ENCODE measurements at places on chromosomes 2 and 18.

- DNase-seq: no peak
These were observed 421.0 kb downstream of the LRATD1 start for GRCh38 chr2:15053542-15053941.

DNA sequence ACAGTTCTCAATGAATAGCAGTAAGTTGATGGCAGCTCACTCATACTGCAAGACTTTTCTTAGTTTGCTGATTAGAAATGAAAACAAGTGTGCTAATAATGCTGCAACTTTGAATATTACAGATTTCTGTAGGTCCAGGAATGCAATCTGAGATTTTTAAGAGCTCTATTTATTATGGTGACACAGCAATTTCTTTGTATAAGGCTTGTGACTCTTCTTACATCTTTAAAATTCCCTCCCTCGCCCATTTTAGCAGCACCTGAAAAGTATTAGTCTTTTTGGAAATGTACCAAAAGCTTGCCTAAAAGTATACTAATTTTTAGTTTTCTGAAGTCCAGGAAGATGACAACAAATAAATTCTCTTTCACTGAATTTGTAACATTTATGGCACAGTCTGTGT is 4.4 kb upstream of the HTR2B start:
- DNase-seq: no peak

GRCh38 chr18:78006774-78007260 is 757.2 kb downstream of the GALR1 start:
- no peak for DNase-seq

- no peak for DNase-seq
These were observed 266.0 kb downstream of the SH3BP4 start for GRCh38 chr2:235217846-235218245.

GRCh38 chr2:5250482-5250881 is 441.7 kb upstream of the SOX11 start:
- DNase-seq: no peak

- DNase-seq: no peak
These were observed 41.5 kb downstream of the SUCLG1 start for GRCh38 chr2:84417453-84418145.

GRCh38 chr2:46116553-46116991 is 180.6 kb upstream of the EPAS1 start:
- no peak for DNase-seq

- DNase-seq: no peak
These were observed 84.5 kb downstream of the PTRHD1 start for GRCh38 chr2:24708537-24709152.

DNA sequence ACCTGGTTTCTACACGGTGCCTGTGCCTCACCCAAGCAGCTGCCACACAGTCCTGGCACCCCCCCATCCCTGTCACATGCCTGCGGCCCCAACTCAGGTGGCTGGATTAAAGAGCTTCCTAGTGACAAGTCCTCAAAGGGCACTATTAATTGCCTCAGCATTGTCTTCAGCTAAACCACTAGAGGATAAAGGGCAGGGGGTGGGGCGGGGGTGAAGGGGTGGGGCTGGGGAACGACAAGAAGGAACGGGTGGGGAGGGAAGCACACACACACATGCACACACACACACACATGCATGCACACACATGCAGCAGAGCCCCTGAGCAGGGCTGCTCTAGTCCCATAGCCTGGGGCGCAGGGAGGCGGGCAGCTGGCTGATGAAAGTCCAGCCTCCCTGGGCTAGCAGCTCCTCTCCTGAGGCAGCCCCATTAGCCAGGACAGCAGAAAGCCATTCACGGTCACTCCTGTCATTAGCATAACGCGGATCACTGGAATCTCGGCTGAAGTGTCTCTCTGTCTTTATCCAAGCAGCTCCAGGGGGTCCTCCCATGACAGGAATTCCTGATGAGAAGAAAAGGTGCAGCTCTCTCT is 7.4 kb upstream of the TEX261 start:
- DNase-seq: no peak

- DNase-seq: no peak
These were observed 111.7 kb downstream of the PTPRM start for GRCh38 chr18:7678801-7679200.

DNA sequence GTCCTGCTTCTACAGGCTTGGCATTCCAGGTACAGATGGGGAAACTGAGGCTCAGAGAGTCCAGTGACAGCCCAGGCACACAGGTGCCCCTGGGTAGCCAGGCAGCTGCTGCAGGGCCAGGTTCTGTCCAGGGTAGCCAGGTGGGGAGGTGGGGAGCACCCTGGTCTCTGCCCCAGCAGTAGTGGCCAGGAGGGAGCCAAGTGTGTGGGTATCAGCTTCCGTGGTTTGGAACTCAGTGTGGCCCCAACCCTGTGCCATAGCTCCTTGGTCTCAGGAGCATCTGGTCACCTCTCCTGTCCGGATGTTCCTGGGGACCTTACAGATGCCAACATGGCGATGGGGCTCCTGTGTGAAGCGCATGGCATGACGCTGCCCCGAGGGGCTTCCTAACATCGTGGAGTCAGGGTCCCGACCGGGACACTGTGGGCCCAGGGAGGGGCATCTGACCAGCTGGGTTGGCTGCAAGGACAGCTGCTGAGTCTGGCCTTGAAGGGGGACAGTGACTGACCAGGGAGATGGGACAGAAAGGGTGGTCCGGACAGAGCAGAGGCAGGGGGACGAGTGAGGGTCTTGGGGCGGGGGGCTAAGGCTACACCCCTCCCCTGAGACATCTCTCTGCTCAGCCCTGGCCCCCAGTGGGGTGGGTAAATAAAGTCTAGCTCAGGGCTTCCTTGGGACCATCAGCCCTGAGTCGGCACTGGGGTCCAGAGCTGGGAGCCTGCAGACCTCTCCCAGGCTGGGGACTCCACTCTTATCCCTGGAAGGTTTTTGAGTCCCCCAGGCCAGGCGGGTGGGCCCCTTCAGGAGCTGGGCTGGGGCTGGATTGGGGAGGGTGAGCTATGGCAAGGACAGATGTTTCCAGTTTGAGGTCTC is 76.0 kb upstream of the SMAD7 start:
- no peak for DNase-seq

DNA sequence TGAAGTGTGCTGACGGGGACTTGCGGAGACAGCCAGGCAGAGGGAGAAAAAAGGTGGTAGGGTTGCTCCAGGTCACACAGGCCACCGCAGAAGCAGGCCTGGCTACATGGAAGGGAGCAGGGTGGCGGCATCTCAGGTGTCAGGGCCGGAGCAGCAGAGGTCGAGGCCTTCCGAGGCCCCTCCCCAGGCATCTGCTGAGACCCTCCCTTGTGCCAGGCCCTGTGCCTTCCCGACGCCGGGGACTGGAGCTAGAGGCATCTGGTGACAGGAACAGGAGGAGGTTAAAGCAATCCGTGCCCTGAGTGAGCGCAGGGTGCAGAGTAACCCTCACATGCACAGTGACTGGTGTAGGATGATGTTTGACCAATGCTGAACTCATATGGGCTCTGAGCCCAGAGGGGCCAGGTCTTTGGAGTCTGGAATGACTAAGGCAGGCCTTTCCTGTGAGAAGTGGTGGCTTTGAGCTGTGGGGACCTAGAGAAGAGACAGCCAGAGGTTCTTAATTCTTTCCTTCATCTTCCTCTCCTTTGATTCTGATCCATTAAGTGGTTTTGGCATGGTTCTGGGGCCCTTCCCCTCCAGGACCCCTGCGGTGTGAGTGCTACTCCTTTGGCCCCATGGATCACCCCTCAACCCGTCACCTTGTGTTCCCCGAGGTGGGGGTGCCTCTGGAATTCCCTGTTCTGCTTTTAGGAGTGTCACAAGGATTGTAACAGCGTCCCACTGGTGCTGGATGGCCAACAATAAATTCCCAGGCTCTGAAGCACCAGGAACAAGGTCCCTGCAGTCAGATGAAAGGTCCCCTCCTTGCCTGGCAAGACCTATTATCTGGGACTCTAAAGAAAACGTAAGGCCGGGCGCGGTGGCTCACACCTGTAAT is 72.1 kb downstream of the KLHL29 start:
- no peak for DNase-seq

GRCh38 chr2:21667638-21668037 is 543.9 kb downstream of the TDRD15 start:
- no peak for DNase-seq

- DNase-seq: no peak
These were observed 99.1 kb downstream of the ADD2 start for GRCh38 chr2:70668911-70669310.

DNA sequence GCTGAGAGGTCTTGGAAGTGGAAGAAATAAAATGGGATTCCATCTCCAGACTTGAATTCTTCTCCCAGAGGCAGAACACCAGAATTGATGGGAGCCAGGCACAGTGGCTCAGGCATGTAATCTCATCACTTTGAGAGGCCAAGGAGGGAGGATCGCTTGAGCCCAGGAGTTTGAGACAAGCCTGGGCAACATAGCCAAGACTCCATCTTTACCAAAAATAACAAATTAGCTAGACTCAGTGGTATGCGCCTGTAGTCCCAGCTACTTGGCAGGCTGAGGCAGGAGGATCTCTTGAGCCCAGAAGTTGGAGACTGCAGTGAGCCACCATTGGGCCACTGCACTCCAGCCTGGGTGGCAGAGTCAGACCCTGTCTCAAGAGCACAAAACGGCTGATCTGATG is 144.3 kb downstream of the C1D start:
- no peak for DNase-seq

GRCh38 chr2:29139152-29139551 is 23.9 kb downstream of the CLIP4 start:
- no peak for DNase-seq

GRCh38 chr2:240051697-240052096 is 1.6 kb downstream of the OR6B3 start:
- no peak for DNase-seq

- no peak for DNase-seq
These were observed 12.2 kb upstream of the BOD1L2 start for GRCh38 chr18:57134618-57135135.
